ENCODE measurements at places on chromosomes 2 and 18. TPM values are rescaled to one million over a fixed set of nuclear protein-coding genes. Genes with fewer than 3 reads are reported as not detected.

The PID1 gene
- polyA plus RNA-seq = 26.4 TPM

DNA sequence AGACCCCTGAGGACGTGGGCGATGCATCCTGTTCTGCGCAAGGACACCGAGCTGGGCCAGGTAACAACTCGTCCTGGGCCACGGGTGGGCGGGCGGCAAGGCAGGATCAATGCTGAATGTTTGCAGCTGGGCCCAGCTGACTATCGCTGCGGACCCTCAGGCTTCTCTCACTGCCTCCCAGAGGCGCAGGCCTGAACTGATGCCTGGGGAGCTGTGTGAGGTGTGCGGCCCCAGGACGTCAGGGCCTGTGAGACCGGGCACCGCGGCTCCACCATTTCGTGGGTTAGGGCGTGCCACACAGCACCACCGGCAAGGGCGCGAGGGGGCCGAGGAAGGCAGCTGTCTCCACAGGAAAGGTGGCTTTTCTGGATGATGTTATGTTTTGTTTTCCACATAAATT is 307.4 kb downstream of the NDUFA10 start:
- no peak for DNase-seq

DNA sequence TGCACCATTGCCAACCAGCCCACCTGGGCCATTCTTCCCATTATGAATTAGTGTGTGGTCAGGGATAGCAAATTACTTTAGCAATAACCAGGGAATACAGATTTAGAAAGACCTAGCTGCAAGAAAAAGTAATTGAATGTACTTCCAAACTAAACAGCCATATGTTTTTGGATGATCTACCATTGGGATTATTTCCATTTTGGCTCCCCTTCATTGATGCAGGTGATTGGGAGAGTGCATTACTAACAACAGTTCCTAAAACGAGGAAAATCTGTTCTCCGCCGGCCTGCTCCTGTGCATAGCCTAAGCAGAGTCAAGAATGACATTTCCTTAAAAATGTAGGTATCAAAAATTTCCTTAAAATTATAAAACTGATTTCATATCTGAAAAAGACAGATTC is 58.5 kb downstream of the MAIP1 start:
- DNase-seq = no peak

- DNase-seq = no peak
Observed at GRCh38 chr2:201126308-201127151, 10.6 kb downstream of the CFLAR start.

The LONRF2 gene
- polyA plus RNA-seq = 2.5 TPM

DNA sequence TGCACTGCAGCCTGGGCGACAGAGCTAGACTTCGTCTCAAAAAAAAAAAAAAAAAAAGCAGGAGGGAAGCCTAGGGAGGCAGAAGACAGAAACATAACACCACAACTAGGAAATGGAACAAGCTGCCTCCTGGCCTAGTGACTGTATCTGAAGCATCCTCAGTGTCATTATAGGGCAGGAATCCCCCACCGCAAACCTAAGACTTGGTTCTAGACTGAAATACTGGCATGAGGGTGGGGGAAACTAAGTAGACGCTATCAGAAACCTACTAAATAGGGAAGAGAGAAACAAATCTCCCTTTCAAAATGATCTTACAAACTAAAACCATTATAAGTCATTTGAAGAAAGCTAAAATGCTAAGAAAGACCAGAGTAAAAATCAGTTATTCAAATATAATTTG is 16.4 kb upstream of the SMAD2 start:
- DNase-seq = no peak

The WDR54 gene
- polyA plus RNA-seq = 37.4 TPM

The RNF125 gene
- 8.0 TPM for polyA plus RNA-seq

DNA sequence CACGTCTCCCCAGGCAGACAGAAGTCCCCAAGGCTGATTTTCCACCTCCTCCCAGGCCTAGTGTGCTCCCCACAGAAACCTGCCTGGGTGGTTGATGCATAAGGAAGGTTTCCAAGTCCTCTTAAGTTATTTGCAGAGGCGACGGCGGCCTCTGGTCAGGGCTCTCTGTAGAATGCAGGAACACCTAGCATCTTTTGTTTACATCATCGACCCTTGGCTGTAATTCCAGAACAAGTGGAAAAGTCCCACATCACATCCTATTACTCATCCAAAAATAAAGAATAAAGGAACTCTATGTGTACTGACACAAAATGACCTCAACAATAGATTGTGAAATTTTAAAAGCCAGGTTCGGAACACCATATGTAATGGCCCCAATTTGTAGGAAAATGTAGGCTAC is 211.1 kb downstream of the ALPK2 start:
- DNase-seq = no peak

The NAT8 gene
- polyA plus RNA-seq = 1.7 TPM

The STARD6 gene
- 0.23 TPM for polyA plus RNA-seq

- DNase-seq = no peak
Observed at GRCh38 chr2:237699870-237700511, 72.6 kb downstream of the LRRFIP1 start.

The IL1RL1 gene
- polyA plus RNA-seq = 0.17 TPM

- DNase-seq = no peak
Observed at GRCh38 chr2:70560442-70560841, 6.8 kb upstream of the TGFA start.

- no peak for DNase-seq
Observed at GRCh38 chr2:205539603-205540002, 142.7 kb upstream of the NRP2 start.

DNA sequence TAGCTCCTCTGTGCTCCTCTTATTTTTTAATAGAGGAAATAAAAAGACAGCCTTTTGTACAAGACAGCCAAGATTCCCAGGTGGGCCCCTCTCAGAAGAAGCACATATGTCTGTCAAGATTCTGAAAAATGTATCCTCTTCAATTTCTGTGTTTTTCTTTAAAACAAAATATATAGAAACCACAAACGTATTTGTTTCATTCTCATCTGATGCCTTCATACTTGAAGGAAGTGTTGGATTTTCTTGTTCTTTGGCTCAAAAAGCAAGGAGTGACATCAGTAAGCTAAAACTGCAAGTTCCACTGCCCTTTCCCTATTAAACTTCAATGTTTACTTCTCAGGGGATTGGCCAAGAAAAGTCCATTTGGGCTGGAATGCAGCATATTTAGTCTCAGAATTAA is 193.8 kb upstream of the OSR1 start:
- no peak for DNase-seq

- no peak for DNase-seq
Observed at GRCh38 chr2:9745153-9745899, 97.9 kb upstream of the TAF1B start.

The CYRIA gene
- polyA plus RNA-seq = 16.6 TPM

DNA sequence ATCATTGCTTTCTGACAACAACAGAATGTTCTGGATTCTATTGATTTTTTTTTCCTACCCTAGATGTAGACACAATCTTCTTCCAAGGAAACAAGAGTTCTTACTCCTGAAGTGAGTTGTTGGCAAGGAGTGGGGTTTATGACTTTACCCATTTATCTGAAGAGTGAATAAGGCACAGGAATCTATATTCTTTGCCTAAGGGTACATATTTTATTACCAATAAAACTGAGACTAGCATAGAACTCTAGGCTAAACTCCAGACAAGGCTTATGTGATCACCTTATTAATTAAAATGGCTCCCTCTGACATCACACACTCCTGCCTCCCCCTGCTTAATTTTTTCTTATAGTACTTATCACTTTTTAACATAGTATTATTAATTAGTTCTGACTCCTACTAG is 47.6 kb downstream of the C18orf54 start:
- DNase-seq = no peak

DNA sequence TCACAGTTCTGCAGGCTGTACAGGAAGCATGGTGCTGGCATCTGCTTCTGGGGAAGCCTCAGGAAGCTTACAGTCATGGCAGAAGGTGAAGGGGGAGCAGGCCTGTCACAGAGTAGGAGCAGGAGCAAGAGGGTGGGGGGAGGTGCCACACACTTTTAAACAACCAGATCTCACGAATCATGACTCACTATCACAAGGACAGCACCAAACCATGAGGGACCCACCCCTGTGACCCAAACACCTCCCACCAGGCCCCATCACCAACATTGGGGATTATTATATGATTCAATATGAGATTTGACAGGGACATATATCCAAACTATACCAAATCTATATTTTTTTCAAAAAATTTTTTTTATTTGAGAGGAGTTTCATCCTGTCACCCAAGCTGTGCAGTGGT is 51.0 kb upstream of the GLS start:
- DNase-seq = no peak

The C2orf49 gene
- polyA plus RNA-seq = 19.0 TPM

DNA sequence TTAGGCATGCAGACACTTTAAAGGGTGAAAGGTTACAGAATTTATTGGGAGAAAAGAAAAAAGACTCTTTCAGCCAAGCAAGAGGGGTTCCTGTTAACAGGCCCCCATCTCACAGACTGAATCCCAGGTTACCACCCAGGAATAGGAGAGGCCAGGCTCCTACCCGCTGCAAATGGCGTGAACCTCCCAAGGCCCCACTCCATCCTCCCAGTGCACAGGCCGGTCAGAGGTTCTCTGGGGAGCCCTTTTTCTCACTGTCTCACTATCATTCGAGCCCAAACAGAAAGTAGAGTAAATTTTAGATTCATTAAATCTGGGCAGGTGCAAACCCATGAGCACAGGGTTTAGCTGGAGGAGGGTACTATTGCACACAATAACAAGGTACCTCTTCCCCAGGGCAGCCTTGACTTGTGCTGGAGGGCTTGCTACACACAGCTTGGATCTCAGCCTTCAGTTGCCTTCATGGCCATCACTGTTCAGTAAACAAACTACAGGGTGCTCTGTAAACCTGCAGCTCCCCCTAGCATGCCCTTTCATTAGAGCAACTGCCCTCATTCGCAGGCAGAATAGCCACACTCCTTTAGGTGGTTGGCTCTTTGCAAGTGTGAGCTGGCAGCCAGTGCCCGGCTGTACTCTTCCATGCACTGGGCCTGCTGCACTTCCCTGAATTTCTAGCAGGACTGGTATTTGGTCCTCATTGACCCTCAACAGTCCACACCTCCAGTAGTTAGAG is 7.3 kb upstream of the PLEK start:
- DNase-seq = no peak

GRCh38 chr2:147037048-147037447 is 807.8 kb upstream of the ACVR2A start:
- no peak for DNase-seq

DNA sequence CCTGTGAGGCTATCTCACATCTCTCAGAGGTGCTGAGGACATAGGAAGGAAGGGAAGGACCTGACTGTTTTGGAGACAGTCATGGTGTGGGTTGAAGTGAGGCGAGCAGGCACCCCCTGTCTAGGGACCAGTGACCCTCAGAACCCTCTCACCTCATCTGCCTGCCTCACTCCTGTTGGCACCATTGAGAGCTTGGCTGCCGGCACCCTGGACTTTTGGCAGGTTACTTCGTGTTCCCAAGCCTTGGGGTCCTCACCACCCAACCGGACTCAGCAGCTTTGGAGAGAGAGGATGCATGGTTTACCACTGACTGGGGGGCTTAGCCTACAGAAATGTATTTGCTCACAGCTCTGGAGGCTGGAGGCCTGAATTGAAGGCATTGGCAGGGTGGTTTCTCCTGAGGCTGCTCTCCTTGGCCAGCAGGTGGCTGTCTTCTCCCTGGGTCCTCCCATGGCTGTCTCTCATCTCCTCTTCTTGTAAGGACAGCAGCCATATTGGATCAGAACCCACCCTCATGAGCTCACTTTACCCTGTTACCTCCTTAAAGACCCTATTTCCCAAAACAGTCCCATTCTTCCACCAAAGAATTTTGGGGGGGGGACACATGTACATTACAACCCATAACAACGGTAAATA is 142.0 kb downstream of the TSN start:
- DNase-seq = no peak

The UGT1A3 gene
- polyA plus RNA-seq = not detected

The POTEE gene
- polyA plus RNA-seq = 0.08 TPM

GRCh38 chr2:46196871-46197462 is 100.2 kb upstream of the EPAS1 start:
- no peak for DNase-seq

GRCh38 chr18:376311-376710 is 108.5 kb upstream of the THOC1 start:
- DNase-seq = no peak

- DNase-seq = no peak
Observed at GRCh38 chr2:128520340-128520739, 201.7 kb upstream of the HS6ST1 start.

DNA sequence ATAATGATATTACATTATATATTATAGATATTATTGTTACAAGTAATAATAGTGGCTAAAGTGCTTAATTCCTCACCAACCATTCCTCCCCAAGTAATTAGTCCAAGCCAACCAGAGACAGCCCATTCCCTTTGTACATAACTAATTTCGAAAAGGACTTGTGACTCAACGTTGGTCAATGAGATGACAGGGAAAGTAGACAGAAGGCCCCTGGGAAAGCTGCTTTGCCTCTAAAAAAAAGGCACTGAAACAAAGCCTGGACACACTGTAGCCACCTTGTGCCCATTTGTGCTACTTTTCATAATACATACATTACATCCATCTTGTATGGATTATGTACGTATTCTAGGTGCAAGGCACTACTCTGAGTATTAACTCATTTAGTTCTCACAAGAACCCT is 28.8 kb downstream of the COLEC12 start:
- DNase-seq = no peak

The CNGA3 gene
- polyA plus RNA-seq = not detected

The RPL37A gene
- polyA plus RNA-seq = 2,481 TPM

GRCh38 chr2:162747021-162747420 is 91.5 kb downstream of the KCNH7 start:
- no peak for DNase-seq

The AFF3 gene
- polyA plus RNA-seq = 19.0 TPM

DNA sequence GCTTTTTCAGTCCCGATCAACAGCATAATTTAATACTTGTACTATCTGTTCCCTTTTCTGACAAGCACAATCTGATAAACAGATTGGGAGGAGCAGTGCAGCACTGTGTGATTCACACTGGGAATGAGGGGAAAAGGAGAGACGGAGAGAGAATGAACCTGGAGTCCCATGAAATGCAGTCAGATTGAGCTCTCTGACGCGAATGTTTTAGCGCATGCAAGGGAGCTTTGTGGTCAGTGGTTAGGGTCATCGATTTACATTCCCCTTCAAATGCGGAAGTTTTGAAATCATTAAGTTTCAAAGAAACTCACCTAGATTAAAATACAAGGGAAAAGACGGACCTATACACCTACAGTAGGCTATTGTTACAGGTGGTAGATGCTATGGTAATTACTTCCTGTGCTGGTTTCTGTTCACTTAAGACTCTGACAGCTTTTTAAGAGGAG is 99.6 kb downstream of the KCTD1 start:
- no peak for DNase-seq

GRCh38 chr2:70978341-70979179 is at the start of gene ANKRD53:
Gene ANKRD53 (plus strand): TSS chr2:70978630. CDS start chr2:70978646, 16 bp downstream.
- peak; percentile 55 for DNase-seq

GRCh38 chr2:158993030-158993429 is 24.6 kb downstream of the TANC1 start:
- no peak for DNase-seq

Measured in right lung (tissue), 10 donors.